T-helper 22 cell (primary cell): ENCODE measurements at places on chromosomes 1 and 21.

DNA sequence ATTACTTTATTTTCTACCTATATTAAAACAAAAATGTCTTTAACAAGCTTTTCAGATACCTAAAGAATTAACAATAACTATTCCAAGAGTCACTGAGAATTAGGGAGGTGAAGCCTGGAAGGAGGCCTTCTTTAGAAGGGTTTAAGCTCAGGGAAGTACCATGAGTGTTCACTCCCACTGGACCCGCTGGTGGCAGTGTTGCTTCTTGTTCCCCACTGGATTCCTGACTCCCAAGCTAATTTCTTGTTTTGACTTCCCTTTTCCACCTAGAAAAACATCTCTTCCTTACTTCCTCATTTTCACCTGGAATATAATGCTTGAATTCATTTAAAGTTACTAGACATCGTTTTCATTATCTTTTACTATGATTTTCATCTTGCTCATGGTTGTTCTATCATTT, 264.2 kb downstream of the HMCN1 start:
- DNase-seq, result no peak

GRCh38 chr1:168733241-168733640, 4.2 kb upstream of the DPT start:
- no peak for DNase-seq

DNA sequence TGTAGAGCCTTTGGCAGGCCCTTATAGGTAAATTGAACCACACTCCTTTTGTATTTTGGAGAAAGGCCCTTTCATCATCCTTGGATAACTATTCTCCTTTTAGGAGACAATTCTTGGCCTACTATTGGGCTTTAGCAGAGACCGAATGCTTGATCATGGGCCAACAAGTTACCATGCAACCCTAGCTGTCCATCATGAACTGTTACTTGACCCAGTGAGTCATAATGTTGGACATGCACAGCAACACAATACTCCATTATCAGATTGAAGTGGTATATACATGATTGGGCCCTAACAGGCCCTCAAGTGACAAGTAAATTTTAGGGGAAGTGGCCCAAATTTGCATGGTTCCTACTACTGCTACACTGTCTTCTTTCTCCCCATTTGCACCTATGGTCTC, 84.4 kb downstream of the CATSPERE start:
- DNase-seq, result no peak

DNA sequence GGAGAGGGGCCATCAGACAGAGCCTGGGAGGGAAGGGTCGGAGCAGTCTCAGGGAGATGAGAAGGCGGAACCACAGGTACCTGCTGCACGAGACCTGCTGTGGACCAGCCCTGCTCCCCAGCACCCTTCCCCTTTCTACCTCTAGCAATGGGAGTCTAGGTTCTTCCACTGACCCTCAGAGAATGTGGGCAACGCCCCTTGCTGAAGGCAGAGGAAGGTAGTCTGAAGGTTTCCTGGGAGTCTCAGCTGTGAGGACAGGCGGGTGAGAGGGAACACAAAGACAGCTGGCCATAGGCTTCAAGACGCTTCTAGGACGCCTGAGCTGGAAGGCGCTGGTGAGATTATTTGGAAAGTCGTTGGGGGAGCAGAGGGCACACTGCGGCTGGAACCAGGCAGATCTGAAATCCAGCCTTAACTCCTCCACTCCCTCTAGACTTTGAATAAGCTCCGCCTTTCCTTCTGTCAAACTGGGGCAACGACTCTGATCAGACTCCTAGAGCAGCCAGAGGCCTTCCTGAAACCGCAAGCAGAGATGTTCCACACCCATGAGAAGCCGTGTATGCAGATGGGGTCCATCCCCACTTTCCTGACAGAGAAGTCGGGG, 18.1 kb downstream of the SLC45A3 start:
- DNase-seq, result no peak

DNA sequence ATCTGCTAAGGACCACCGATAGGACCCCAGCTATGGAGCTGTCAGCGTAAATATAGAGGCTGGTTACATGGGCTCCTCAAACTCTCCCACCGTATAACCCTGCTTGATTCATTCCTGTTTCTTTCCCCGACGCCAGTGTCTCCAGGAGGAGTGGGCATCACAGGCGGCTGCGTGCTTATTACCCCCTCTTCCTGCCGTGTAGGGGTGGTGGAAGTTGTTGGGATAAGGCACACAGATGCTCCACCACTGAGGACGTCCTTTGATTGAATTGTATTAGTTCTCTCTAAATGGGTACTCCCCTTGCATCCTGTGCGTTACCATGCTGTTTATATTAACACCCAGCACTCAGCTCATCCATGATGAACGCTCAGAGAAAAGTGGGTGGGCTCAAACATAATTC, 104.6 kb downstream of the ZBTB18 start:
- DNase-seq, result no peak

GRCh38 chr1:160521554-160521953, 1.5 kb downstream of the SLAMF6 start:
- no peak for DNase-seq
